NB4 (cell line): ENCODE measurements at places on chromosomes 5 and 9.

DNA sequence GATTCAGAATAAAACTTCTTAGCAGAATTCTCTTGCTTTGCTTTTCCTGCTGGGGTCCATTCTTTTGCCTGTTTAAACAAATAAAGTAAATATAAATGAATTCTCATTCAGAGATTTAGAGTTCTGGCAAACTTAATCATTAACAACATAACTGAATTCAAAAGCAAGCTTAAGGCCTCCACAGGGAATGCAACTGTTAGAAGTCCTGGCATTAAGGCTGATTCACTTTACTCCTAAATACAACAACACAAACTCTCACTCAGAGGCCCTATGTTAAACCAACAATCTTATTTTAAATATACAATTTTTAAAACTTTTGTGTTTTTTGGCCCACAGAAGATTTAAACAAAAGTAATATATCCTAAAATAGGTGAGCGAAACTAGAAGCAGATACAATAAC is 178.3 kb downstream of the AP3B1 start:
- no peak for DNase-seq

- DNase-seq, result peak; percentile 46
Measured at GRCh38 chr9:136488247-136489214, 5.7 kb upstream of the SEC16A start.

DNA sequence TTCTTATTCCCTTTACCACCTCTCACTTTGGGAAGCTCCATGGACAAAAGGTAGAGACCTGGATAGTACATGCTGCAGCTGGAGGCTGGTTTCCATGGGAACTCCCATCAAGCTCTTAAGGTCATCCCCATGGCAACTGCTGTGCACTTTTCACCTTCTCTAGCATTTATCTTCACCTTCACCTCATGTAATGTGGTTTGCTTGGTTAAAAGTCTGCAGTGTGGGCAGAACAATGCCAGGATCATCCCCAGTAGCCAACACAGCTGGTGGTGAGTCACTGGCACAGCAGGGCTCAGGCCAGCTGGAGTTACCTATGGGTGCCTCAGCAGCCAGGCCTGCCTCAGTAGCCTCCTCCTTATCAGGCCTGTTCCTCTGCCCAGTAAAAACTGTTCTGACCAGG is 210.5 kb downstream of the GRIA1 start:
- no peak for DNase-seq

DNA sequence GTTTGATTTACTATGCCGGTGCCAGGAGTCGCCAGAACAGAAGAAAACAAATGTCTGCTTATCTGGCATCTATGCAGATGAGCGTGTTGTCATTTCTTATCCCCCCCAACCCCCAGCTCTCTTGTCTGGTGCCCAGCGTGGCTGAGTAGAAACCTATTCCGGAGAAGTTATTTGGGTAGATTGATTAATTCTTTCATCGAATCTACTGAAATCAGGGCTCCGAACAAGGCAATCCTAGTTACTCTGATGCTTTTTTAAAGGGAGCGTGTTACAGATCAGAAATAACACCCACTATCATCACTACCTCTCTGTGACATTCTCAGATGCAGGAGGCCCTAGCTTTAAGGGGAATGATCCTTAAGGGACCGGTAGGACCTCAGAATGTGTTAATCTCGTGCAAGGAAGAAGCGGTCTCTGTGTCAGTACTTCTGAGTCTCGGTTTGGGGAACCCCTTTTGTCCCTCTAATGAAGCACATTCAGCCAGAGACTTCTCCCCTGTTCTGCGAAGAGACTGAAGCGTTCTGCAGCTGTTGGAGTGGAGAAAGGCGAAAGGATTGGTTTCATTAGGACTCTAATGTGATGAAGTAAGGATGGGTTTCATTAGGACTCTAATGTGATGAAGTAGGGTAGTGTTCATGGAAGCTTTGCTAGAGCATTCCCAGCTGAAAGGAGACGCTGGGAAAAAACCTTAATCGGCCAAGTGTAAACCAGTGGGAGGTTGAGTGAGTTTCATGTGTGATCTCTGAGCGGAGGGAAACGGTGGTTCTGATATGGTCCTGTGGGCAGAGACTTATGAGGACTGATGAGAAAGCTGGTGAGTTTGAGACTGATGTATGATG is 1.5 kb downstream of the PIP5K1B start:
- no peak for DNase-seq

- peak; percentile 27 for DNase-seq
Measured at GRCh38 chr5:669111-669841, 23.9 kb downstream of the TPPP start.

DNA sequence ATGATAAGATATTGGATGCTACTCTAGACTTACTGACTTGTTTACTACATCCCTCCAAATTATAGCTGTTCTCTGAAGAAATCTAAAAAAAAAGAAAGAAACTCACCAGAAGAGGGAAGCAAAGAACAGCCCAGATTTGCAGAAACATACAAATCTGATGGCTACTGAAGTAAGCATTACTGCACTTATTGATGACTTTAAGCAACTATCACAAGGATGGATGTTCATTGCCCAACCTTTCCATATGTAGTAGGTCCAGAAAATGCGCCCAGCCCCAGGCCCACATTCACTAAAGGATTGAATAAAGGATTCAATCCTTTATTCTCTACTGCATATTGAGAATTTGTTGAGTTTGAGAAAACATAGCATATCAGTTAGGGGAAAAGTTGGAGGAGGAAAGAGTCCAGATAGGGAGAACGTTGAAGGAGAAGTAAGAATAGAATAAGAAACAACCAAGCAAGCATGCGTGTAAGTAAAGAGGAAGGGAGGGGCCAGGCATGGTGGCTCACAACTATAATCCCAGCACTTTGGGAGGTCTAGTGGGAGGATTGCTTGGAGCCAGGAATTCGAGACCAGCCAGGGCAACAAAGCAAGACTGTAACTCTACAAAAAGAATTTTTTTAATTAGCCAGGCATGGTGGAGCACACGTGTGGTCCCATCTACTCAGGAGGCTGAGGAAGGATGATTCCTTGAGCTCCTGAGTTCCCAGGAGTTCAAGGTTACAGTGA is 33.8 kb upstream of the DTWD2 start:
- DNase-seq, result peak; percentile 56

DNA sequence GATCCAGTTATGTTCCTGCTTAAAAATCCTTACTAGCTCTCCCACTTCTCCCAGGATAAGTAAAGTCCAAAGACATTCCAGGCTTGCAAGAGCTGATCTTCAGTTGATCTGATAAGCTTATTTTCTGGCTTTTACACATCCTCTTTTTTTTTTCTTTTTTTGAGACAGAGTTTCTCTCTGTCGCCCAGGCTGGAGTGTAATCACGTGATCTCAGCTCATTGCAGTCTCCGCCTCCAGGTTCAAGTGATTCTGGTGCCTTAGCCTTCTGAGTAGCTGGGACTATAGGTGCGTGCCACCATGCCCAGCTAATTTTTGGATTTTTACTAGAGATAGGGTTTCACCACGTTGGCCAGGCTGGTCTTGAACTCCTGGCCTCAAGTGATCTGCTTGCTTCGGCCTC is 37.3 kb upstream of the PTPN3 start:
- DNase-seq, result no peak

- peak; percentile 20 for DNase-seq
Measured at GRCh38 chr9:2336055-2336454, 285.5 kb upstream of the VLDLR start.

- no peak for DNase-seq
Measured at GRCh38 chr5:117327511-117327910, 752.9 kb upstream of the SEMA6A start.

- peak; percentile 43 for DNase-seq
Measured at GRCh38 chr5:173328844-173329490, 753 bp upstream of the STC2 start.

GRCh38 chr5:98936948-98937715 is 8.3 kb upstream of the CHD1 start:
- DNase-seq, result no peak

- DNase-seq, result peak; percentile 0
Measured at GRCh38 chr9:21461377-21461776, 20.7 kb downstream of the IFNE start.

GRCh38 chr5:123359454-123360200 is 63.6 kb downstream of the CEP120 start:
- no peak for DNase-seq

- DNase-seq, result no peak
Measured at GRCh38 chr5:66981266-66982055, 215.1 kb downstream of the CD180 start.

- DNase-seq, result no peak
Measured at GRCh38 chr5:177325868-177326381, 14.2 kb upstream of the MXD3 start.

GRCh38 chr5:31944684-31945445 is 229.3 kb downstream of the GOLPH3 start:
- no peak for DNase-seq

GRCh38 chr9:36488389-36488756 is 84.3 kb upstream of the MELK start:
- no peak for DNase-seq

GRCh38 chr9:38359297-38359653 is 33.2 kb upstream of the ALDH1B1 start:
- DNase-seq, result no peak

DNA sequence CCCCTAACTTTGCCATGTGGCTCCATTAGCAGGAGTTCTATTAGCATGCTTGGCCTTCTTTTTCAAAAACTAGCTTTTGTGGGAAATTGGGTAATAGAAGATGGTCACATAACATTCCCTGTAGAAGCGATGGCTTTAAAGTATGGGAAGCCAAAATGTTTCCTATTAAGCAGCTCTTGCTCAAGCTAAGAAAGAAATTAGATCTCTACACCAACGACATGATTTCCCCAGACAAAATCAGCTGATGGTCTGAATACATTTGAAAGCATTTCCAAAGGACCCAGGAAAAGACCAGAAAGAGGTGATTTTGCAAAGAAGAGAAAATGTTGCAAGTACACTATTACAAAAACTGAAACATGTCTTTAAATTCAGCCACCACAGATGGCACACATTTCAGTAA is 4.8 kb upstream of the NFIL3 start:
- peak; percentile 27 for DNase-seq

DNA sequence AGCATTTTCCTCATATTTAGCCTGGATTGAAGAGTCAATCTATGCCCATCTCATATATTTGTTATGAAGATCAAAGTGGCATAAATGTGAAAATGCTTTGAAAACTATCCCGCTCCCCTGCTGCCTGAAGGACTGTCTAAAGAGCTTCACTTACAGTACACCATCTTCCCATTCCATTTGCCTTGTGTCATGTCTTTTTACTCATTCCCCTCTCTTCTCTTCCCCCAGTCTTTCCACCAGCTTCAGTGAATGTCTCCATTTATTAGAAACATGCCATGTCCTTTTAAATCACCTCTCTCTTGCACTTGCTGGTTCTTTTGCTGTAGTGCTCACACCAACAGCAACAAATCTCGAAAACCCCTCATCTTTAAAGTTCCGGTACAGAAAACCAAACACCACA is 192.7 kb upstream of the SGCD start:
- no peak for DNase-seq

DNA sequence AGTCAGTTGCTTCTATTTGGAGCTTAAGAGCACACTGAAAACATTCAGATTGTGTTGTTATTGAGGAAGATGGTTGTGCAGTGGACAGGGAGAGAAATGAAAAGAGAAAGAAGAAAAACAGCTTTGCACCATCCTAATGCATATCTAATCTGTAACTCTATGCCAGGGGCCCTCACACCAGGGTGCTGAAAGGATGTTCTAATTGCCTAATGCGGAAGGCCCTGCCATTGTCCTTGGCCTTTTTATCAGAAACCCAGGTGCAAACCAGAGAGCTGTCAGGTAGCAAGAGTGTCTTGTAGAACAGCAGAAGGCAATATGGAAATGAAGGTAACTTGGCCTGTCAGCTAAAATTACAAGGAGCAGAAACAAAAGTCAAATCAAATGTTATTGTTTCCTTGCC is 384.5 kb upstream of the PIK3R1 start:
- no peak for DNase-seq

DNA sequence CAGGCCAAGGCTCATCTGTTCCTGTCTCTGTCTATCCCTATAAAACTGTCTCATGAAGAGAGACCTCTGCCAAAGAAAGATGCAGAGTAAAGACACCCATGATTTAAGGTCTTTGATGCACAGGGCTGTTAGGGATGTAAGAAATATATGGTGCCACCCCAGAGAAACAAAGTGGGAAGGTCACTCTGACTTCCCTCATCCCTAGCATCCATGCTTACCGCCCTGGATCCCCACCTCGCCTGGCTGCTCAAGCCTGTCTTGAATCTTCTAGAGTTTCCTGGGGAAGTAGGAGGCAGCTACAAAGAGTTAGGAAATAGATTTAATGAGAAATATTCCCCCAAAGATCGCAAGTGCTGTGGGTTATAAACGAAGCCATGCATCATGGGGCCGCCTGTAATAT is 349.2 kb downstream of the SLIT3 start:
- DNase-seq, result no peak

GRCh38 chr5:59829386-59829785 is 64.1 kb downstream of the PDE4D start:
- no peak for DNase-seq

DNA sequence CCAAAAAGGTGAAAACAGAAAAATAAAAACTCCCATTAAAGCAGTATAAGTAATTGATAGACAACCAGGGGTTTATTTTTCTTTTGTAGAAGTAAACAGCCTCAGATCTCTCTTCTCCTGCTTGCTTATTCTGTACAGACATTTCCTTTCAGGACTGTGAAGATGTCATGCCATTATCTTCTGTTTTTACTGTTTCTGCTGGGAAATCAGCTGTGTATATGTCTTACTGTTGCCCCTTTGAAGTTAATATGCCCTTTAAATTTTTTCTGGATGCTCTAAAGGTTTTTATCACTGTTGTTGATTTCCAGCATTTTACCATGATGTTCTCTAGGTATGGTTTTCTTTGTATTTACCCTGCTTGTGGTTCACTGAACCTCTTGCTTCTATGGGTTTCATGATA is 199.5 kb downstream of the NXNL2 start:
- DNase-seq, result no peak

GRCh38 chr5:154015071-154015693 is 23.5 kb downstream of the FAM114A2 start:
- DNase-seq, result no peak

DNA sequence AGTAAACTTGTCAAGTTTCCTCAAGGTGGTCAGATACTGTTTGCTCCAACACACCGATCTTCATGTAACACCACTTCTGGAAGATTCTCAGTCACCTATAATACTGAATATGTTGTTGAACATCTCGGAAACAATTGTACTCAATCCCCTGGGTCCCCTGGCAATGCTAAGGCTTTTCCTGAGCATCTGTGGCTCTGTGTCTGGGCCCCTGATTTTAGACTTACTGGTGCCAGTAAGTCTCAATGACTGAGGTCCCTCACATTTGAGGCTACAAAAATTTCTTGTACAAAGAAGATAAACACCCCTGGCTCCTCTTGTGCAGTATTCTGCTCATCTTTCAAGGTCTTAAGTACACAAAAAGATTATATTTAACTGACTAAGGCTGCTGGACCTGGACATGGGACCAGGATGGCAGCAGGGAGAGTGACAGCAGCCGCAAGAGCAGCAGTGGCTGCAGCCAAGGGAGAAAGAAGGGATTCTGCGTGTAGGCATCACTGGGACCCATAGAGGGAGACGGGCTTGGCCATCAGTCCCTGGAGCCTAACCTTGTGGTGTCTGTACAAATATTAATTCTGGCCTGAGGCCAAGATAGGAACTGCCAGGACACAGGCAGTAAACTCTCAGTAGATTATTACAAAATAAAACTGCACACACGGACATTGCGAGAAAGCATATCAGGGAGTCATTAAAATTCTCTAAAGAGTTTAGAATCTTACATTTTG is 49.0 kb upstream of the TNPO1 start:
- peak; percentile 1 for DNase-seq

- no peak for DNase-seq
Measured at GRCh38 chr5:68452286-68452685, 236.7 kb downstream of the PIK3R1 start.
